Small intestine (tissue), 16 donors: ENCODE measurements at places on chromosomes 13 and 19. TPM values are rescaled to one million over a fixed set of nuclear protein-coding genes. Genes with fewer than 3 reads are reported as not detected.

LIPE gene
- 22.1 TPM for polyA plus RNA-seq

DNA sequence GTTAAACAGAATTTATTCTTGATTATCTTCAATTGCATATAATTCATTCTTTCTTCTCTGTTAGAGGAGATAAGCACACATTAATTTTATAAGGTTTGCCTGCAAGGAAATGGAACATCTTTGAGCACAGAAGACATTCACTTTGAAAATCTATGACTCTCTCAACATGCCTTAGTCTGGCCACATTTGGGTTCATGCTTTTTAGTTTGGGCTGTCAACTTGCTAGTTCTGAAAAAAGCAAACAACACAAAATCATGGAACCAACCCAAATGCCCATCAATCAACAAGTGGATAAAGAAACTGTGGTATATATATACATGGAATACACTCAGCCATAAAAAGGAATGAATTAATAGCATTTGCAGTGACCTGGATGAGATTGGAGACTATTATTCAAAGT lies 71.5 kb downstream of the CYSLTR2 start:
- H3K27ac ChIP-seq, result no peak overlapping the region
- no peak for DNase-seq
- no peak overlapping the region for H3K4me3 ChIP-seq
- H3K4me1 ChIP-seq, result no peaks in the 10 kb centered on the region
- no peaks in the 10 kb centered on the region for H3K27me3 ChIP-seq
- no peaks in the 10 kb centered on the region for H3K36me3 ChIP-seq

- no peak overlapping the region for H3K27ac ChIP-seq
- H3K27me3 ChIP-seq, result no peaks in the 10 kb centered on the region
- peaks cover 7% of the 10 kb centered on the region for H3K4me1 ChIP-seq
- DNase-seq, result no peak
Measured at GRCh38 chr19:24032651-24033050, 54.3 kb upstream of the ZNF254 start.

GRCh38 chr13:45522571-45522970 lies 57.8 kb downstream of the COG3 start:
- no peaks in the 10 kb centered on the region for H3K4me1 ChIP-seq
- H3K27me3 ChIP-seq, result no peaks in the 10 kb centered on the region
- DNase-seq, result no peak
- no peak overlapping the region for H3K4me3 ChIP-seq
- peaks cover 21% of the 10 kb centered on the region for H3K36me3 ChIP-seq
